Activated CD4-positive, alpha-beta memory T cell treated with anti-CD3 and anti-CD28 coated beads for 36 hours (primary cell): ENCODE measurements at places on chromosomes 7 and 10. TPM values are rescaled to one million over a fixed set of nuclear protein-coding genes. Genes with fewer than 3 reads are reported as not detected.

CAMK2B gene
- total RNA-seq = 0.46 TPM

AKR1C4 gene
- total RNA-seq = not detected

ARHGEF35 gene
- 8.8 TPM for total RNA-seq

AHR gene
- total RNA-seq = 40.9 TPM

PRPS1L1 gene
- total RNA-seq = not detected

CHAT gene
- not detected for total RNA-seq

CPA5 gene
- not detected for total RNA-seq

NPY gene
- not detected for total RNA-seq

IL2RA gene
- 961 TPM for total RNA-seq

COL26A1 gene
- total RNA-seq = not detected

WIPF3 gene
- not detected for total RNA-seq

SEMA3C gene
- total RNA-seq = not detected

HOXA3 gene
- total RNA-seq = not detected

PRKAR2B gene
- total RNA-seq = 1.4 TPM

CPA2 gene
- total RNA-seq = 0.44 TPM

SPDYE16 gene
- 0.19 TPM for total RNA-seq

ZMIZ1 gene
- 29.2 TPM for total RNA-seq

GPR37 gene
- total RNA-seq = 0.07 TPM

NPFFR1 gene
- not detected for total RNA-seq

CRPPA gene
- total RNA-seq = 0.53 TPM

TMEM209 gene
- total RNA-seq = 35.5 TPM

WEE2 gene
- total RNA-seq = not detected

CCDC146 gene
- 1.8 TPM for total RNA-seq

SLC26A5 gene
- not detected for total RNA-seq

BMS1 gene
- total RNA-seq = 25.5 TPM

OPN1SW gene
- not detected for total RNA-seq

ADIRF gene
- total RNA-seq = not detected

ACBD7 gene
- 1.7 TPM for total RNA-seq

SLC18A2 gene
- total RNA-seq = not detected

CALHM1 gene
- total RNA-seq = not detected

FOXI2 gene
- total RNA-seq = not detected

SPOCK2 gene
- 218 TPM for total RNA-seq

RPEL1 gene
- not detected for total RNA-seq

SAMD9 gene
- 6.9 TPM for total RNA-seq

LOXL4 gene
- not detected for total RNA-seq

RTKN2 gene
- 5.1 TPM for total RNA-seq

VSTM4 gene
- 0.24 TPM for total RNA-seq

AOC1 gene
- total RNA-seq = not detected

TMEM229A gene
- not detected for total RNA-seq

CLCN1 gene
- not detected for total RNA-seq

RAB19 gene
- total RNA-seq = 13.3 TPM

MRPS16 gene
- total RNA-seq = 136 TPM

ERVW-1 gene
- total RNA-seq = not detected

ABCC2 gene
- 0.82 TPM for total RNA-seq

FAM237B gene
- total RNA-seq = not detected

HYAL4 gene
- total RNA-seq = not detected
